ENCODE measurements at places on chromosomes 7 and 10.
A peak's percentile ranks its signal among the peaks of the same experiment; 100 is the strongest.

- DNase-seq = no peak
Observed at GRCh38 chr10:115659616-115660015, 566.5 kb downstream of the ATRNL1 start.

- DNase-seq = no peak
Observed at GRCh38 chr7:77734659-77735421, 38.6 kb downstream of the RSBN1L start.

- peak; percentile 70 for DNase-seq
Observed at GRCh38 chr7:87570178-87570577, 30.5 kb downstream of the ABCB1 start.

DNA sequence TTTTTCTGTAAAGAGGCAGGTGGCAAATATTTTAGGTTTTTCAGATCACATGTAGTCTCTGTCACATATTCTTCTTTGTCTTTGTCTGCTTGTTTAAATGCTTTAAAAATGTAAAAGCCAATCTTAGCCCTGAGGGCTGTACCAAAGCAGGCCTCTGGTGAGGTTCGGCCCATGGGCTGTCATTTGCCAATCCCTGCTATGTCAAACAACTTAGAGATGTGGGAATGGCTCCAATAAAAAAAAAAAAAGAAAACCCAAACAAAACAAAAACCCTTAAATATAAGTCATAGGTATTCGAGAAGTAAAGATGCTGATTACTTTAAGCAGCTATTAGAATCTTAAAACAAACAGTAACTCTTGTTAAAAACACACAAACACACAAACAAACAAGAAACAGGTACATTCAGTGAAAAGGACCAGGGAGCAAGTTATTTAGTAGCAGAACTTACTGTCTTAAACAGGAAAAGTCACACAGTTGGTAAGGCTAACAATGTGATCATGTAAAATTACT is 61.4 kb upstream of the NAMPT start:
- peak; percentile 39 for DNase-seq

DNA sequence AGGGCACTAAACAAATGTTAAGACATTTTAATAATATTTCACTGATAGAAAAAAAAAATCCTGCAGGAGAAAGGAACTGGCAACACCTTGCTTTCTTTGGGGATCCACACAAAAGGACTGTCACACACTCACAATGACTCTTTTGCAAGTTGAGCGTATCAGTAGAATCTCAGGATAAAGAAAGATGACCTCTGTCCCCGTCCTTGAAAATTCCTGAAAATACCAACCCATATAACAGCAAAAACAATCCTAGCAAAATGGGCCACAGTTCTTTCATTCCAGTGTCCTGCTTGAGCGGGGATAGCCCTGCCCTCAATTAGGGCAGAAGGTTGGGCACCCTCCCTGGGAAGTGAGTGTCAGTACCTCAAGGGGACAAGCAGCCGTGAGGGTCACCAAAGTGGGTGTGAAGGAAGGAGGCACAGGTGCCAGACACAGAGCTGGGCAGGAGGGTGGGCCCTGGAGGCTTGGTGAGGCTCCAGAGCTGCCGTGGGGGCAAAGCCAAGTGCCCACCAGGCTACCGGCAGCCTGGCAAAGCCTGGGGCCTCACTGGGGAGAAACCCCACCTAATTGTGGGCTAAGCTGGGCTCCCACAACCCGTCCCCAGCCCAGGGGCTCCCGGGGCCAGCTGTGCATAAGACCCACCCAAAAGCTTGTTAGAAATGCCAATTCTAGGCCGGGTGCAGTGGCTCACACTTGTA is 2.8 kb downstream of the WDR86 start:
- DNase-seq = no peak

DNA sequence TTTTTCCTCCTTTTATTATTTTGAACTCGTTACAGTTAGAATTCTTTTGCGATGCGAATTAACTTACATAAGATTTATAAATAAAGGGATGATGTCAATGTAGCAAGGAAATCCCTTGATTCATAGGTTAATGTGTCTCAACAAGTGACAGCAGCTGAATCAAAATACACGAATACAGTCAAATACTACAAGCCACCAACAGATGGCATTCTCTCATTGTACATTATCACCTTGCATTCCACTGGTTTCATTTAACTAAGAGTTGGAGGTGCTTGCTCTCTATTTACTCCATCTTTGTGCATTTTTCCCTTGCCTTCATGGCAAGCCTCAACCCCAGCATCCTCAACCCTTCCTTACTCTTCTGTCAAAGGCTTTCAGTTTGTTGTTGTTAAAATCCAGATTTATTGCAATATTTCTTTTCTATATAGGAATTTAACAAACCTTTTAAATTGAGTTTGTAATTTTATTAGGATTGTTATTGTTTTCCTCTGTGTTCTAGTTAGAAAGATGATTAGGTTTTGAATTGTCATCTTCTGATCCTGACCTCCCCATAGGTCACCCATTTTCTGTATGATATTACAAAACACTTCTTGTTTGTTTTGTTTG is 78.3 kb downstream of the SLC25A40 start:
- DNase-seq = peak; percentile 56

GRCh38 chr7:140610204-140611165 is 30.1 kb downstream of the DENND2A start:
- DNase-seq = peak; percentile 31

DNA sequence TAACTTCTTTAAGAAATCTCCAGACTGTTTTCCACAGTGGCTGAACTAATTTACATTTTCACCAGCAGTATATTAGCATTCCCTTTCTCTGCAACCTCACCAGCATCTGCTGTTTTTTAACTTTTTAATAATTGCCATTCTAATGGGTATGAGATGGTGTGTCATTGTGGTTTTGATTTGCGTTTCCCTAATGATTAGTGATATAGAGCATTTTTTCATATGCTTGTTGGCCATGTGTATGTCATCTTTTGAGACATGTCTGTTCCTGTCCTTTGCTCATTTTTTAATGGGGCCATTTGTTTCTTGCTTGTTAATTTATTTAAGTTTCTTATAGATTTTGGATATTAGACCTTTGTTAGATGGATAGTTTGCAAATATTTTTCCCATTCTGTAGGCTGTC is 68.8 kb downstream of the SLC39A12 start:
- no peak for DNase-seq

DNA sequence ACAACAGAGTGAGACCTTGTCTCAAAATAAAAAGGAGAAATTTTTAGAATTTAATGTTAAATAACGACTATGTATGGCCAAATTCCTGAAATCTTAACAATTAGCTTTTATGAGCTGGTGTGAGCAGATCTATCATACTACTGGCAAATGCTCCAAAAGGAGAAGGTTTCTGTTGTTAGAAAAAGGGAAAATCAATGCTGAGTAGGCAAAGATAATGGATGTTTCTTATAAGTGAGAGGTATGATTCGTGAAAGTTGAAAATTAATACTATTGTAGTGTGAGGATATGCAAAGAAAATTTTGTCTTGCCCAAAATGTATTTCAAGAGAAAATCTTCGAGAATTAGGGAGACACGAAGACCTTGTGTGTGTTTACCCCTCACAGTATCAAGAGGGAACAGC is 40.8 kb upstream of the CUL1 start:
- DNase-seq = no peak

DNA sequence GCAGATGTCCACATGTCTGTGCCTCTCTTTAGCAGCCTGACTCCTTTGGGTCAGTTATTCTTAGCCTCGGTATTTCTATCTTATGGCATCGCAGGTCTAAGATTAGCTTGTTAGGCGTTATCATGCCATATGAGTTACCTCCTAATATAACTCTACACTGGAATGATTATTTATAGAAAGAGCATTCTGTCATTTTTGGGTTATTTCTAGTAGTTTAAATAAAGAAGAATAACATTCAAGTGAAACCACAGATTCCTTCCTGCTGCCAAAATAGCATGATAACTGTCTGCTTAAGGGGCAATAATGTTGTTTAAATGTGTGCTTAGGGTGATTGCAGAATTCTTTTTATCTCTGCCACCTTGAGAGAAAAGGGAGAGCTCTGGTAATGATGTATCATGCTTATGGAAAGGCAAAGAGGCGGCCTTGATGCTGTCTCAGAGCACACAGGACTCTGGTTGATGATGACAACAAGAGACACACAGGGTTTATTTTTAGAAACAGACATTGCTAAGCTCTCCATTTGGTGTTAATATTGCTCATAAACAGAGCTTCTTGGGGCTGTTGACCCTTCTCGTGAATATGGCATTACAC is 10.4 kb downstream of the HDAC9 start:
- peak; percentile 56 for DNase-seq

- DNase-seq = no peak
Observed at GRCh38 chr10:87605628-87606251, 53.9 kb upstream of the PAPSS2 start.

DNA sequence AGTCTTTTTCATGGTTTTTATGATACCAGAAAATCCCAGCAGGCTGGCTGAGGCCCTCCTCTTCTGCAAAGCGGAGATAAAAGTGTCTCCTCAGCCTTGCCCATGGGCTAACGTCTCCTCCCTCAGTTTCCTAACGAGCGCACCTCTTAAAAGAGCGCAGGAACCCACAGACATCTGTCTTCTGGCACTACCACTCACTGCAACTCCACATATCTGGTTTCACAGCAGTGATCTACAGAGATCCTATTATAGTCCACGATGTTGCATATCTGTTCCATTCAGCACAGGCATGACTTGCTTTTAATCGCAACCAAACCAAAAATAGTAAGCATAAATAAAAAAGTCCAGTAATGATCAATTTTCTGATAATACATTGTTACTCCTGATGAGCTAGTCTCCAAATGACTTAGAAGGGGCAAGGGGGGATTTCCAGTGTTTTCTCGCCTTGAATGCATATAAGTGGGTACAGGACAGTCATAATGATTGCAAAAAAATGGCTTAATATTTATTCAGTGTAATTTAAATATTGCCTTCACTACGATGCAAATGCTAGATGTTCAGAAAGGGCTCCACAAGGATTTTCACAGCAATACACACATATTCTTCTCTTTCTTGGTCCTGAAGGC is 20.9 kb downstream of the ANKRD22 start:
- no peak for DNase-seq

DNA sequence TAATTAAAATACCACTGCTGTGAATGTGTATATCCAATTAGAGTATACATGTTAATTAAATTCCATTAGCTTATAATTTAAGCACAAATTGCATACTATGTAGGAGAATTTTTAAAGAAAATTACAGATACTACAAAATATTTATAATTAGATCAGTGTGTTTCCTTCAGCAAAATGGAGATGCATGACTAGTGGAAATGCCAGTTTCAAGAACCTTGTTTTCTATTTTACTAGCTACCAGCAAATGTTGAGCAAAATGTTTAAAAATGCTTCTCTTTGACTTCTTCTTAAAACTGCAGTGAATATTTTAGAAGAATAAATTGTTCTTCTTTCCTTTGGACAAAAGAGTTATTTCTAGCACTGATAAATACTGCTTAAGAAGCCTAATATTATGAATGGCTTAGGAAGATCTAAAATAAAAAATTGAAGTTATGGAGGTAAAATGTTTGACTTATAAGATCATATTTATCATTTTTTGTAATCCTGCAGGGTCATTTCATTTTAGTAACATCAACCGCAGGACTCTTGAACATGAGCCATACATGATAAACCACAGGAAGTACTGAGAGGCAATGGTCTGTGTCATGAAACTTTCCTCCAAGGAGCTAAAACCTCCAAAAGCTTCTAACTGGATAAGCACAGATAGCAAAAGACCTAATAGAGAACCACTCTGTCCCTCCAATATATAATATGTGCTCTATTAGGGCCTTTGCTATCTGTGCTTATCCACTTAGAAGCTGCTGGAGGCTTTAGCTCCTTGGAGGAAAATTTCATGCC is 1066.0 kb upstream of the CELF2 start:
- no peak for DNase-seq

DNA sequence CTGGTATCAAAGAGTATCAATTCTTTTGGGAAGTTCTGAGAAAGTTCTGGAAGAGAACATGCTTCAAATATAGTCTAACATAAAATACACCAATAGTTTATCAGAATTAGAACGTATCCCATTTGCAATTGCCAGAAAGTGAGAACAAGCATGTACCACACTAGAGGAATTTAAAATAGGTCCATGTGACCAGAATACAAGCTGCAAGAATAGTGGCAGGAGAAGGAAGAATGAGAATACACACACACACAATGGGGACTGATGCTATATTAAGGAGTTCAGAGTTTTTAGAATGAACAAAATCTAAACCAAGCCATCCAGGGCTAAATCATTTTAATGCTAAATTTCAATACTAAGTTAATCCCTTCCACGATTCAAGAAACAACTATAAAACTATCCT is 99.1 kb upstream of the TMEM168 start:
- DNase-seq = no peak

DNA sequence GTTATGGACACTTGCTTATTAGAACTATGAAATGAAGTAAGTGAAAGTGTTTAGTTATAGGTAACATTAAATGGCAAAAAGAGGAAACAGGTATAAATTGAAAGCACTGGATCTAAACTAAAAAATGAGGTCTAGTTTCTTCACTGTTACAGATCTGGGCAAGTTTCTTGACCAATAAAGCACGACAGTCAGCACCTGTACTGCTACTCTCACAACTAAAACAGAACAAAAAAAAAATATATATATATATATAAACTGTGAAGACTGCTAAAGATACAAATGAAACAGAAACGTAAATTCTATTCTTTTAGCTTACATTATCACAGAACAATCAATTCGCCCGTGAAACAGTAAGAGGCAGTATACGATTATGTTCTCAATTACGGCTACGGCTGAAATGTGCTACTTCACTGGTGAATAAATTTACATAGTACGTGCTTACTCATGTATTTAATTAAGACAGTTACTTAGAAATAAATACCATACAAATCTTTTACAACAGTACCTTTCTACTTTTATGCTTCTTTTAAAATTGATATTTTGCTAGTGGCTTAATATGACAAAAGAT is 4.2 kb downstream of the AHR start:
- peak; percentile 47 for DNase-seq

GRCh38 chr10:116385994-116386809 is 41.4 kb upstream of the PNLIPRP3 start:
- peak; percentile 54 for DNase-seq

GRCh38 chr10:5812283-5813090 is 747 bp downstream of the GDI2 start:
- DNase-seq = peak; percentile 50

GRCh38 chr7:516606-517456 is 2.8 kb downstream of the PDGFA start:
- peak; percentile 93 for DNase-seq

- no peak for DNase-seq
Observed at GRCh38 chr10:78332012-78332411, 298.3 kb downstream of the RPS24 start.

DNA sequence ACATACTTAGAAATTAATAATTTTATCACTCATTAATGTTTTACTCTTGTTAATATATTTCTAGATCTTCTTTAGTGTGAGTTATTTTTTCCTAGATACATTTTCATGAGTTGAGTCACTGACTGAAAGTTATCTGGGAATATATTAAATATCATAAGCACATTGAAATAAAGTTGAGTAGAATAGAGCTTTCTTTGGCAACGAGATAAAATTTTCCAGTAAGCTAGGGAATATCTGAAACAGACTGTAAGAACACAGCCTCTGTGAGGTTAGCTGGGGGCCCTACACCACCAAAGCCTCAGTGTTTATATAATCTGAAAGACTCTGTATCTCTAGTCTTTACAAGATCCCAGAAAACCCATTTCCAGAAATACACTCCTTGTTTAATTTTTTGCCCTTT is 347.8 kb upstream of the PLXDC2 start:
- DNase-seq = no peak

Data from ELR (cell line).